ENCODE measurements at places on chromosomes 11 and 22.

DNA sequence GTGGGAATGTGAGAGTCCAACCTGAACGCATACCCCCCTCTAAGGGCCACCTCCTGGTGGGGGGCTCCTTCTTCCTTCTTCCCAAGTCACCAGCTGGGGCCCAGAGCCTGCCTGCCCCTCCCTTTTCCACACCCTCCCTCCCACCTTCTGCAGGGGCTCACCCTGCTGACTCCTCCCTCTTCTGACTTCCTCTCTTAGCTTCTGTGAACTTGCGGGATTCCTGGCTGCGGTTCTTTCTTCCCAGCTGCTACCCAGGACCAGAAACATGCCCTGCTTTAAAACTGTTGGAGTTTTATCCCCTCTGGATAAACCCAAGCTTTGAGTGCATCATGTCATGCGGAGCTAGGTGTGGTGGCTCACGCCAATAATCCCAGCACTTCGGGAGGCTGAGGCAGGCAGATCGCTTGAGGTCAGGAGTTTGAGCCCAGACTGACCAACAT is 10.2 kb downstream of the LRRC74B start:
- no peak for DNase-seq

GRCh38 chr11:30488304-30488998 is 97.7 kb downstream of the MPPED2 start:
- DNase-seq = no peak

GRCh38 chr22:37314315-37315074 is 32.2 kb downstream of the CYTH4 start:
- DNase-seq = peak; percentile 37

GRCh38 chr11:48049036-48049435 is 68.7 kb downstream of the PTPRJ start:
- DNase-seq = no peak

DNA sequence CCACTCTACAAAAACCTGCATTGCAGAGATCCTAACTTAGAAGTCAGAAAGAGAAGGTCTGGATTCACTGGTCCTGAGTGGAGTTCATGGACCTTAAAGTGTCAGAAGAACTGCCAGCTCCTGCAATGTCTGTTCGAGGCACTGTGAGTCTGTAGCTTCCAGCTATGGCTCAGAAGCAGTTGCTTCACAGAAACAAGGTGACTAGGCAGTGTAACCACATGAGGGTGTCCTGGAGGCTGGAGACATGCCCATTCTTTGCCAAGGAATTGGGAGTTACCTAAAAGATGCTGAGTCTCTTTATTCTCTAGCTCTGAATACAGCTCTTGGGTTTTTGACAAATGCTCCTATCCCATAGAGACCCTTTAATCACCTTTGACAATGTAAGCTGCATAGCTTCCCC is 130.5 kb downstream of the SPON1 start:
- no peak for DNase-seq

- DNase-seq = no peak
Measured at GRCh38 chr11:28713850-28714249, 605.7 kb downstream of the METTL15 start.

DNA sequence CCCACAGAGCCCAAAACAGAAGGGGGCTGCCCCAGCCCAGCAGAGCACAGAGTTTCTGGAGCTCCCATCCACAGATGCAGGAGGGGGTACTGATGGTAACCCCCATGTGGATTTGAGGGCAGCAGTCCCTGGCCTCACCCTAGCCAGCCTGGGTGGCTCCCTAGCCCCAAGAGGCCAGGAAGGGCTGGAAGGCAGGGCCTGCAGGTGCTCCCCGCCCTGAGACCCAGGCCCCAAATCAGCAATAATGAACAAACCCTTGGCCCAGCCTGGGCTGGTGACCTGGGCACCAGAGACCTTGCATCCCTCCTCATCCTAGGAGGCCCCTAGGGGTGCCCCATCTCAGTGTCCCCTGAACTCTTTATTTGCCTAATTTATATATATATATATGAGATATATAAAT is 61.6 kb downstream of the MORC2 start:
- DNase-seq = no peak

- DNase-seq = peak; percentile 27
Measured at GRCh38 chr22:50177537-50178470, 7.3 kb downstream of the PANX2 start.

GRCh38 chr11:2462986-2463765 is 18.4 kb downstream of the KCNQ1 start:
- DNase-seq = peak; percentile 88

- DNase-seq = no peak
Measured at GRCh38 chr11:64987998-64988854, 8.5 kb downstream of the BATF2 start.
